ENCODE measurements at places on chromosomes 16 and 17. TPM values are rescaled to one million over a fixed set of nuclear protein-coding genes. Genes with fewer than 3 reads are reported as not detected.

- DNase-seq, result peak; percentile 88
- peaks cover 29% of the 10 kb centered on the region for H3K27me3 ChIP-seq
- peak overlapping the region; percentile 37 for H3K4me3 ChIP-seq
- H3K36me3 ChIP-seq, result no peaks in the 10 kb centered on the region
- H3K4me1 ChIP-seq, result peaks cover 29% of the 10 kb centered on the region
Measured at GRCh38 chr17:8121681-8122421, 2.1 kb downstream of the HES7 start.

- no peak overlapping the region for H3K27ac ChIP-seq
- no peaks in the 10 kb centered on the region for H3K36me3 ChIP-seq
- no peak for DNase-seq
- H3K4me1 ChIP-seq, result no peaks in the 10 kb centered on the region
Measured at GRCh38 chr16:67926181-67926750, 5.4 kb downstream of the CTRL start.

- peaks cover 12% of the 10 kb centered on the region for H3K4me1 ChIP-seq
- H3K36me3 ChIP-seq, result no peaks in the 10 kb centered on the region
- peaks cover 100% of the 10 kb centered on the region for H3K27me3 ChIP-seq
- no peak overlapping the region for H3K27ac ChIP-seq
- H3K4me3 ChIP-seq, result no peak overlapping the region
Measured at GRCh38 chr17:39603304-39604016, 4.3 kb downstream of the NEUROD2 start.

DNA sequence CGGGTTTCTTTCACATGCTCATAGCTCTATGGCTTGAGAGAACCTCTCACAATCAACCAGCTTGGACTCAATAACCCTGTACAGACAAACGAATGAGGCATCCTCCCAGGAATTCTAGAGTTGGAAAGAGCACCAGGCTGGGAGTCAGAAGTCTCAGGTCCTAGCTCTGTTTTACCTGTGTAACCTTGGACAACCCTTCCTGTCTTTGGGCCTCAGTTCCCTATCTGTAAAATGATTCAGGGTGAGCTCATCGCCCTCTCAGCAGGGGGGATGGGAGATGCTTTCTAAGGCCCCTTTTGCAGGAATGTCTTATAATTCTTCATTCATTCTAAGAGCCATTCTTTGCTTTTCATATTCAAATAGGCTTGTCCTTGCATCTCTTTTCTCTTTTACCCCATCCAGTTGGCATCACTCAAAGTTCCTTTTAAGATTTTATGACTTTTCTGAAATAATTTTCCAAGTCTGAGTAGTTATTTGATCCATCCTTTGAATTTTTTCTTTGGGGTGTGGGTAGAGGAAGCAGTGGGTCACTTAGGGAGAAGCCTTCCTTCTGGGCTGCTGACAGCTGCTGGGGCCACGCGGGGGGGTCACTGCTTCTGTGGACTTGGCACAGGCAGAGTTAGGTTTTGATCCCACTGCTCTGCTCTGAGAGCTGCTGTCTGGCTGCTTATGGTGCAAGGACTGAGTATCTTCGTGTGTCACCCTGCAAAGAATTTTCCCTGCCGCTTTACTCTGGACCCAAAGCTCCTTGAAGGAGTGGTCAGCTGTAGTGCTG, 102.7 kb downstream of the UTP18 start:
- no peak overlapping the region for H3K27ac ChIP-seq
- no peaks in the 10 kb centered on the region for H3K4me1 ChIP-seq
- H3K36me3 ChIP-seq, result no peaks in the 10 kb centered on the region
- no peak for DNase-seq
- H3K4me3 ChIP-seq, result no peak overlapping the region

DNA sequence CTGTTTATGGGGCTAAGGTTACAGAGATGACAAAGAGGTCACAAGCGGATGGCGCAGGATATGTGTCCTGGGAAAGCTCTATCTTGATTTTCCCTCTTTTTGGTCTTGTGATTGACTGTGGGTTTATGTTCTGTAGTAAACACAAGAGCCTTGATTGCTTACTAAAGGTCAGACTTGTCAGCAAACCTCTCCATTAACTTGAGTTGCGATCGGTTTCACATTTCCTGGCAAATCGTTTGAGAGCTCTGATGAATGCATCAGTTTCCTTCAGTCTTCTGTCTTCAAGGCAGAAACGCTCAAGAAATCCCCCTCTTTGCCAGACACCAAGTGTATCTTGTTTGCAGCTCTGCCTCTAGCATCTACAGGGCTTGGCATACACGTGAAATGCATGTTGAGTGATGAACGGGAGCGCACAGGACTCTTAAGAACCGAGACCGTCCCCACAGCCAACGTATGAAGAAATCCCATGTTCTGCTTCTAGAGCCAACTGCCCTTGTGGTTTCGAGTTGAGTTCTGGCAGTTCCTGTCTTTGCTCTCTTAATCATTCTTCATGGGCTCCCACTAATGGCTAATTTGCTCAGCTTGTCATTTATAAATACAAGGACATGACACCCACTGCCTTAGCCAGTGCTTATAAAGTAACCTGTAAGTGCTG, 143.3 kb downstream of the PITPNC1 start:
- no peaks in the 10 kb centered on the region for H3K4me1 ChIP-seq
- H3K27ac ChIP-seq, result no peak overlapping the region
- H3K27me3 ChIP-seq, result no peaks in the 10 kb centered on the region

GRCh38 chr16:86826941-86827340, 248.6 kb downstream of the FOXL1 start:
- no peaks in the 10 kb centered on the region for H3K36me3 ChIP-seq
- no peak for DNase-seq
- no peak overlapping the region for H3K27ac ChIP-seq
- peaks cover 70% of the 10 kb centered on the region for H3K27me3 ChIP-seq

DNA sequence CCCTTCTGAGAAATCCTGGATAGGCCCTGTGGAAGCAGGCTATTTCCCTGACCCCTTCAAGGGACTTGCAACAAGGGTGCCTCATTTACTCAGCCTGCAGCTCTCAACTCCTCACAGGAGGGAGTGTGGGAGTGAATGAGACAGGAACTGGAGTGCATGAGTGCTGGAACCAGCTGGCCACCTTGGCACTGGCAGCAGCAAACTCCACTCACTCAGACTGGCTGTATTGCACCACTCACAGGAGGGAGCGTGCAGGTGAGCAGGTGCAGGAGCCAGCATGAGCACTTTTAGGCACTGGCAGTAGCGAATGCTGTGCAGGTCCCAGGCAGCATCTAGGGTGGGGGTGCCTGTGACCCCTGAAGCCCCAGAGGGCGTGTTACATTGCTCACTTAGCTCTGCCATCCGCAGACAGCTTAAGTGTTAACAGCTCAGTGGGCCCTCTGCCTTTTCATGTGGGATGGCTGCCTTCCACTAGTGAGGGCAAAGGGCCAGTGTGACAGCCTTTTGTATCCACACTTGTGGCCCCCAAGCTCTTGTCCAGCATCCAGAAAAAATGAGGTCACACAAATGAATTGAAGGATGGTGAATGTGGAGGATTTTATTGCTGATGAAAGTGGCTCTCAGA, 11.0 kb upstream of the ZNHIT3 start:
- no peak overlapping the region for H3K27ac ChIP-seq
- no peak overlapping the region for H3K4me3 ChIP-seq
- H3K36me3 ChIP-seq, result no peaks in the 10 kb centered on the region
- DNase-seq, result no peak
- H3K27me3 ChIP-seq, result peaks cover 28% of the 10 kb centered on the region

DNA sequence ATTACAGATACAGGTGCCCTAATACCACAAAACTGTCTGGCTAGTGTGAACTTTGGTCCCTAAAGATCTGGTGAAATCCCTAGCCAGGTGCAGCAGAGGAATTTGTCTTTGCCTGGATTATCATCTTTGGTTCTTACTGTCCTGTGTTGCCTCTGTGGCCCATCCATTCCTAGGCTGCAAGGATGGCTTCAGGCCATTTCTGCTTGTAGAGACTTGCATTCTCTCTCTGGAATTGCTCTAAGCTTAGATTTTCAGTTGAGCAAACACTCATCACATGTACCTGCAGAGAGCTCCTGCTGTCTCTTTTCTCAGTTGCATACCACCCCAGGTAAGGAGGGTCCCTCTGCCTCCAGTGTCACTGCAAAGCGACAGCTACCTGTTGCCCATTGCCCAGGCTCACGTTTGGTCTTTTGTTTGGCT, 114.9 kb downstream of the PRKCA start:
- peaks cover 8% of the 10 kb centered on the region for H3K4me1 ChIP-seq
- no peak overlapping the region for H3K27ac ChIP-seq
- no peak for DNase-seq
- H3K27me3 ChIP-seq, result no peaks in the 10 kb centered on the region

DNA sequence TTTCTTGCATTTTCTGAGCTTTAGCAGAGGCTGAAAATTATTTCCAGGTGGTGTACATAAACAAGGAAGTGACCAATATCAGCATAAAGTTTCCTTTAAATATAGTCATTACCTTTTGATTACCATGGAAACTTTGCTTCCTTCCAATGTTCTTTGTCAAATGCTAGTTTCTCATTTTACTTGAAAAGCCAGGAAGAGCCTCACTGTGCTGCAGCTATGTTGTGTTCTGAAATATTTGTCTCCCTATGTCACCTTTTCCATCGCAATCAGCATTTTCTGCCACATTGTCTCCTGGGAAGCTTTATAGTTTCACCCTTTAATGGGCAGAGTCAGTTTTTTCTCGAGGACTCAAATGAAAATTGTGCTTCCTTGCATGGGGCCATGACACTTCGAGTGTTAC, 496.0 kb downstream of the CDH8 start:
- H3K27ac ChIP-seq, result no peak overlapping the region
- DNase-seq, result no peak
- H3K4me3 ChIP-seq, result no peak overlapping the region
- H3K27me3 ChIP-seq, result no peaks in the 10 kb centered on the region

GRCh38 chr16:78246559-78246958, 147.1 kb downstream of the WWOX start:
- peaks cover 43% of the 10 kb centered on the region for H3K4me1 ChIP-seq
- no peaks in the 10 kb centered on the region for H3K27me3 ChIP-seq
- no peak for DNase-seq
- H3K4me3 ChIP-seq, result no peak overlapping the region
- H3K36me3 ChIP-seq, result no peaks in the 10 kb centered on the region
- no peak overlapping the region for H3K27ac ChIP-seq

- no peaks in the 10 kb centered on the region for H3K36me3 ChIP-seq
Measured at GRCh38 chr17:81052199-81052997, 17.4 kb downstream of the BAIAP2 start.

GRCh38 chr17:68196394-68197090, 51.3 kb upstream of the AMZ2 start:
- peak; percentile 15 for DNase-seq
- peaks cover 33% of the 10 kb centered on the region for H3K4me1 ChIP-seq
- no peaks in the 10 kb centered on the region for H3K36me3 ChIP-seq
- no peak overlapping the region for H3K4me3 ChIP-seq
- peaks cover 81% of the 10 kb centered on the region for H3K27me3 ChIP-seq

DNA sequence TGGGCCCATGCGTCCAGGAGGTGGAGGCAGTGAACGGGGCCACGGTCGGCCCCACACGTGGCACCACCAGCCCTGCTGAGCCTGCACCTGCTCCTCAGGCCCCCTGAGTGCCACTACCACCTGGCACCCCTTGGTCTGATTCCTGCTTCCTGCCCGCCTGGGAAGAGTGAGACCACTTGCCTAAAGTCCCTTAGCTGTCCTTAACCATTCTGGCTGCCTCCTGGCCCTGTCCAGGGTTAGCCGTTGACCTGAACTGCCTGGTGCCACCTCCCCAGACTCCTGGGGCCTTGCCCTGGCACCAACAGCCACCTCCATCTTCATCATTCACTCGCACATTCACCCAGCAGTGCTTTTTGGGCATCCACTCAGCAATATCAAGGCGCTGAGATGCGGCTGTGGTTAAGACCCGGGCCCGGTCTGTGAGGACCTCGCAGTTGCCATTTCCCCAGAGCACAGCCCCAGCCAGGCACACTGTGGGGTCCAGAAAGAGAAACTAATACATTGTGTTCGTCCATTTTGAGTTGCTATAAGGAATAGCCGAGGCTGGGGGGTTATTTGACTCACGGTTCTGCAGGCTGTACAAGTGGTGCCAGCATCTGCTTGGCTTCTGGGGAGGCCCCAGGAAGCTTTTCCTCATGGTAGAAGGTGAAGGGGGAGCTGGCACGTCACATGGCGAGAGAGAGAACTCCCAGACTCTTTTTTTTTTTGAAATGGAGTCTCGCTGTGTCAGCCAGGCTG, 318.4 kb downstream of the SEC14L1 start:
- H3K27ac ChIP-seq, result peak overlapping the region; percentile 96
- H3K36me3 ChIP-seq, result no peaks in the 10 kb centered on the region
- DNase-seq, result no peak
- H3K4me1 ChIP-seq, result peaks cover 65% of the 10 kb centered on the region
- no peak overlapping the region for H3K4me3 ChIP-seq
- H3K27me3 ChIP-seq, result no peaks in the 10 kb centered on the region

- H3K36me3 ChIP-seq, result no peaks in the 10 kb centered on the region
- DNase-seq, result no peak
- H3K27ac ChIP-seq, result peak overlapping the region; percentile 77
- peaks cover 68% of the 10 kb centered on the region for H3K27me3 ChIP-seq
Measured at GRCh38 chr17:50563092-50563511, 2.6 kb downstream of the CACNA1G start.

GRCh38 chr17:79586131-79586530, 24.7 kb downstream of the RBFOX3 start:
- no peaks in the 10 kb centered on the region for H3K4me1 ChIP-seq
- DNase-seq, result no peak
- no peak overlapping the region for H3K27ac ChIP-seq
- no peak overlapping the region for H3K4me3 ChIP-seq

DNA sequence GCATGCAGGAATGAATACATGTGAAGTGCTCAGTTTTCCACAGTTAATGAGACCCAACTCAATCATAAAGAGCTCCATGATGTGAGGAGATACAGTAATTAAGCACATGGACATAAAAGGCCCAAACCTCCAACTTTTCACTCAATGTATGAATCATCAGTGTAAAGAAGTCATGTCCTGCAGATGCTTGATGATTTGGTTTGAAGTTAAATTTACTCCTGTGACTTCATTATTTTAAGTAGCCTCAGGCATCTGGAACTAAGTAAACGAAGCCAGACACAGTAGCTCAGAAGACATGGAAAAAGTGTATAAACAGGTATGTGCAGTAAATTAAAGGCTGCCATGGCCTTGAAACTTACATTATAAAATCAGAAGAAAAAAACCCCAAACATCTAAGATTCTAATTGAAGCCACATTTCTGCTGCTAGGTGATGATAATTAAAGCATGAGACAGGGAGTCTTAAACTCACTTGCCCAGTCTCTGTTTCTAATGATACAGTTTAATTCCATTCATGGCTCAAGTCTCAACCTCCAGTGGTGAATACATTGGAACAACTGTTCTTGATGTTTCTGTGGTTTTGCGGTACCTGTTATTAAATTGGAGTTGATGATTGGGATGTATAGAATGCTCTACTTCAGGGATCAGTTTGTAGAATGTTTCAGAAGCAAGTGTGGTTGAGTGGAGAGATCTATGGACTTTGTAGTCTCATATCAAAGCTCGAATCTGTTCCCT, 28.9 kb upstream of the CCL2 start:
- no peak overlapping the region for H3K27ac ChIP-seq
- H3K36me3 ChIP-seq, result no peaks in the 10 kb centered on the region
- H3K4me3 ChIP-seq, result no peak overlapping the region

Gene GCGR
- polyA plus RNA-seq, result 2.5 TPM

Gene CLDN7
- polyA plus RNA-seq, result 290 TPM

Gene GLTPD2
- 100.0 TPM for polyA plus RNA-seq

Gene FOXN1
- not detected for polyA plus RNA-seq

Gene ZSCAN10
- not detected for polyA plus RNA-seq

Gene KRTAP4-8
- not detected for polyA plus RNA-seq

Gene RUNDC1
- polyA plus RNA-seq, result 20.3 TPM
